ENCODE measurements at places on chromosomes 7 and 10.
A peak's percentile ranks its signal among the peaks of the same experiment; 100 is the strongest.

DNA sequence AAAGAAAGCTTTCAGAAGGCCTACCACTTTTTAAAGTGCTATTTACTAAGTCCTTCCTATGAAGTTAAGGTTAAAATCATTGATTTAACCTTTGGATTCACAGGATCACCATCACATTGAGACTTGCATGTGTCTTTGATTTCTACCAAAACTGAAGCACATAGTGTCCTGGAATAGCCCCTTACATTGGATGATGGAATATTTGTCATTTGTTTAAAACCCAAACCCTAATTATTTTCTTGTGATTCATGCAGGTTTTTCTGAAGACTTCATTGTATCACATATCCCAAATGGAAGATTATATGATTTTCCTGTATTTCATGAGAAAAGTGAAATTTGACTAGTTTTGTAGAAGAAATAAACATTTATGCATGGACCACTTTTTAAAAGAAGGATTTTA lies 3.3 kb downstream of the SEMA3A start:
- no peak for DNase-seq

- DNase-seq, result no peak
Measured at GRCh38 chr10:98340940-98341310, 72.9 kb upstream of the LOXL4 start.

DNA sequence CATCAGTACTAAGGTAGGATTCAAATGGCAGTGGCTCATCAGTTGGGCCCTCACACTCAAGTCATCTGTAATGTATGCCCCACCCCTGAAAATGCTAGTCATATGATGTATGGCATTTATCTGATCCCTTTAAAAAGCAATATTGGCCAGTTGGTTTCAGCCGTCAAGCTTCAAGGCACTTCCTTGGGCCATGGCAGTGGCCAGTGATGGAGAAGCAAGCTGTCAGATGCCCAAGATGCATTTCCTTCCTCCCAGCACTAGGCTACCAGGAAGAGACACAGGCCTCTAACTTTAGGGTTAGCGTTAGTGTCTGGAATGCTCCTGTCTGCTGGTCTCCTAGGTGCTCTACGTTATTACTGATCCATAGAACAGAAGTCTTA lies 64.1 kb downstream of the PIK3AP1 start:
- no peak for DNase-seq

- no peak for DNase-seq
Measured at GRCh38 chr7:130476297-130477150, 15.4 kb upstream of the MEST start.

GRCh38 chr10:29874606-29875269 lies 184.6 kb downstream of the JCAD start:
- no peak for DNase-seq

- DNase-seq, result peak; percentile 26
Measured at GRCh38 chr7:69217516-69218350, 380.5 kb upstream of the AUTS2 start.

- DNase-seq, result no peak
Measured at GRCh38 chr7:77813180-77813579, 14.6 kb downstream of the PHTF2 start.

GRCh38 chr7:118202061-118202460 lies 18.1 kb downstream of the LSM8 start:
- DNase-seq, result no peak

DNA sequence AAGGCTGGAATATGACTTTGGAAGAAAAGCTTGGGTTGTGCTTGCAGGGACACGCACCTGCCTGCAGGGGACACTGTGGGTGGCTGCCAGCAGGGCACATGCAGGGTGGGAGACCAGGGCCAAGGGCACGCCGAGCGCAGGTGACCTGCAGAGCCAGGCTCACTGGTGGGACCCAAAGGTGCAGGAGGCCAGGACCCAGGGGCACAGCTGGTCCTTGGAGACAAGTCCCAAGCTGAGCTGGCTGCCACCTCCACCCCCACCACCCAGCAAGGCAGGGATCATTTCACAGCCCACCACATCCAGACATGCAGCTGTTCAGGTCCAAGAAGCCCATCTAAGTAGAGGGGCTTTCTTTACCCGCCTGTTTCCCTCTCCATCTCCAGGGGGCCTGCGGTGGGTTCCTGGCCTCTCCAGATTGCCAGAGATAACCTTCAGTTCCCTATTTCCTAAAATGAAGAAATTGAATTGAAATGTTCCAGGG lies 13.8 kb upstream of the CLIP2 start:
- no peak for DNase-seq

GRCh38 chr7:141609576-141609975 lies 58.4 kb downstream of the AGK start:
- no peak for DNase-seq

GRCh38 chr10:103542764-103543616 lies 49.5 kb downstream of the NEURL1 start:
- DNase-seq, result peak; percentile 53

DNA sequence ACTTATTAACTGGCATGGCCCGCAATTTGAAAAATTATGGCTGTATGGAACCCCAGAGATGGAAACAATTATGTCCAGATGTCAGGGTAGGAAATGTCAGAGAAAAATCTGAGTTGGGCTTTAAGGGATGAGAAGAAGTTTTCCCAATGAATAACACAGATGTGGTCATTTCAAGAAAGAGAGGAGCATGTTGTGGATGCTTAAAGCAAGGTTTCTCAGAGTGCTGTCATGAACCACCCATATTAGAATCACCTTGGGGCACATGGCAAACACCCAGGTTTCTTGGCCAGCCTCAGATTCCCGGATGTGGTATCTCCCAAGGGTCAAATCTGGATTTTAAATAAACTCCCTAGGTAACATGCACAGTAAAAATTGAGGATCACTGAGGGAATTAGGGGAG lies 43.6 kb downstream of the LAMB4 start:
- no peak for DNase-seq

DNA sequence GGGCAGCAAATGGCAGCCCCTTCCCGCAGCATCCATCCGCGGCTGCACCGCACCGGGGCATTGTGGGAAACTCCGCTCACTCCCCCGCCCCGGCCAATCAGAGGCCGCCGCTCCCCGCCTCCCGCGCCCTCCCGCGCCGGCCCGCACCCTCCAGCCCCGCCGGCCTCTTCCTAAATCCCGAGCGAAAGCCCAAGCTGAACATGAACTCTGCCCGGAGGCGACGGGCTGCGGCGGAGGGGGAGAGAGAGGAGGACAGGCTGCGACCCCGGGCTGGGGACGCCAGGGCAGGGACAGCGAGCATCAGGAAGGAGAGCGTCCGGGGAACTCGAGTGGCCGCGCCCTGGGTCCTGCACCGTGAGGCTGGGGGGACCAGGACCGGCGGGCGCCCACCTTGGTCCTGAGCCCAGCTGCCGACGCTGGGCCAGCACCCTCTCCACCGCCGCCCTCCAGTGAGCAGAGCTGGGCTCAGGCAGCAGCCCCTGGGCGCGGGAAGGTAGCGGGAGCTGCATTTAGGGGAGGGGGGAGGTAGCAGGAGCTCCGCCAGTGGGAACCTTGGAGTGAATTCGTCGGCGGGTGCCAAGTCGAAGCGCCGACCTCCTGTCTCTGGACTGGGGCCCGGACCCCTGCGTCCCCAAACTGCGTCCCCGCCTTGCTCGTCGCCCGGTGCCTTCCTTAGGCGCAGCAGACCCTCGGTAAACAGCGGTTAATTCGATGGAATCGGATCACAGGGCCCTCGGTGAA lies at the start of gene DGKI:
TSS of gene DGKI (minus strand) at position 148 of the 741 bp plus-strand sequence.
- DNase-seq, result no peak

DNA sequence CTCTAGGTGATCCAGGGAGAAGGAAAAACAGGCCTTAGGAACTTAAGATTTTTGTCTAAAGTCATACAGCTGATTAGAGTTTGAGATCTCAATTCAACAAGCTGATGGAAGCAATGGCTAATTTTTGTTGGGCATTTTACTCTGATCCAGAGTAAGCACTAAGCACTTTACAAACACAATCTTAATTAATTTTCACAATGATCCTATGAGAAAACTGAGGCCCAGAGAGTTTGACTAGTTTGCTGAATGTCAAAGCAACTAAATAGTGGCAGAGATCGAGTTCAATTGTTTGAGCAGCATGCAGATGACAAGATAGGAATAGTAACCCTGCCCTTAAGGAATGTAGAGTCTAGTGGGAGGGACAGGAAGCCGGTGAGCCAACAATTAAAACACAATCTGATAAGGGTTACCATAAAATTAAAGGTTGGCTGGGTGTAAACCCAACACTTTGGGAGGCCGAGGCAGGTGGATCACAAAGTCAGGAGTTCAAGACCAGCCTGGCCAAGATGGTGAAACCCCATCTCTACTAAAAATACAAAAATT lies 13.5 kb upstream of the RPEL1 start:
- no peak for DNase-seq

DNA sequence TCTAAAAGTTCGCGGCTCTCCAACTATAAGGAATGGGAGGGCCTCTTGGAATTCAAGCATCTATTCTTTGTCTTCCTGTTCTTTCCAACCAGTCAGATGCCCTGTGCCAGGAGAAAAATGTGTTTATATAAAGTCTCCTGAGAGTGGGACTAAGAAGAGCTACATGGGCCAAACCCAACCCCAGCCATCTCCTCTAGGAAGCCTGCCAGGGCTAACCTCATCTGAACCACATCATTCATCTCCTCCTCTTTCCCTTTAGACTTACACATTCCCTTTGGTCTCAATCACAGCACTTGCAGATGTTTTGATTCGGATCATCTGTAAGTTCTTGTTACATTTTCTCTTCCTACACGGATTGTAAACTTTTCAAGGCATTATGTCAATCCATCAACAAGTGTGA lies 62.6 kb downstream of the DOCK4 start:
- DNase-seq, result no peak

GRCh38 chr10:132247943-132248342 lies 59.8 kb downstream of the STK32C start:
- no peak for DNase-seq

DNA sequence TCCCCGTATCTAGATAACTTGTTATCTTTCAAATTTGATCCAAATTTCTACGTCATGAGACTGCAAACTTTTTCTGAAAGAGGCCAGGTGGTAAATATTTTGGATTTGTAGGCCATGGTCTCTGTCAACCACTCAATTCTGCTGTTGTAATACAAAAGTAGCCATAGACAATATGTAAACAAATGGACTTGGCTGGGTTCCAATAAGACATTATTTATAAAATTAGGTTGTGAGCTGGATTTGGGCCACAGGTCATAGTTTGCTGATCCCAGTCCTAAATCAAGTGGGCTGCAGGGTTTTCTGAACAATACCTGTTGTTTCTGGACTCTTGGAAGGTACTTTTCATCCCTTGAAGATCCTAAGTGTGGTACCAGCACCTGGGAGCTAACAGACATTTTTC lies 1178.0 kb downstream of the SORCS1 start:
- DNase-seq, result no peak

- peak; percentile 75 for DNase-seq
Measured at GRCh38 chr7:138738551-138739335, 37.6 kb upstream of the SVOPL start.

DNA sequence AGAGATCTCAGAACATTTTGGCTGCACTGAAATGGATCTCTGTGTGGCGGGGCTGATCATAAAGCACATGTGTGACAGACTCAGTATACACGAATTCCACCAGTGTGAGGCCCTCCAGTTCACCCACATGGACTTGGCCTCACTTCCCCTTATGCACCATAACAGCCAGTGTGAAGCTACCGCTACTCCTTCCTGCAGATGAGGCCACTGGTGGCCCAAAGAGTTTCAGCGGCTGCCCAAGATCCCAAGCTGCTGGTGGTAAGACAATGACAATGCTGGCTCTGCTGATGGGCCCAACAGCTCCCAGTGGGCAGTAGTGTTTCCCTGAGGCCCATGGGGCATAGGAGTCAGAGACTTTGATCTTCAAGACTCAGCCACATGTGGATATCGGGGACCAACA lies 21.0 kb upstream of the C10orf71 start:
- DNase-seq, result no peak

DNA sequence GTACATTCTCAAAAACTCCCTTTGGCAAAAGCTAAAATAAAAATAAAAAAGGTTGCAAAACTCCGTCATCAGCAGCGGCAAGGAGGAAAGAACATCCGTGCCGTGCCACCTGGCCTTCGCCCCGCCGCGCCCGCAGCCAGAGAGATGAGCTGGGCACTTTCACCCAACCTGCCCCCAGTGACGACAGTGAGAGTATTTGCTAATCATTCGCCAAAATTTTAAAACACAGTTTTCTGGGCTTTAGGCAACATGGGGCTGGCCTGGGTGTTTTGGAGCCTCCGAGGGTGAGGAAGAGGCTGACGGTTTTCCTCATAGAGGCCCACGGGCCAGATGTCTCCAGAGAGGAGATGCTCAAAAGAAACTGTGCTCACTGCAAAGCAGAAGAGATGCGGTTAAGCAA lies 128.2 kb downstream of the PRKAG2 start:
- DNase-seq, result no peak

GRCh38 chr10:114340816-114341215 lies 63.5 kb downstream of the AFAP1L2 start:
- DNase-seq, result no peak

DNA sequence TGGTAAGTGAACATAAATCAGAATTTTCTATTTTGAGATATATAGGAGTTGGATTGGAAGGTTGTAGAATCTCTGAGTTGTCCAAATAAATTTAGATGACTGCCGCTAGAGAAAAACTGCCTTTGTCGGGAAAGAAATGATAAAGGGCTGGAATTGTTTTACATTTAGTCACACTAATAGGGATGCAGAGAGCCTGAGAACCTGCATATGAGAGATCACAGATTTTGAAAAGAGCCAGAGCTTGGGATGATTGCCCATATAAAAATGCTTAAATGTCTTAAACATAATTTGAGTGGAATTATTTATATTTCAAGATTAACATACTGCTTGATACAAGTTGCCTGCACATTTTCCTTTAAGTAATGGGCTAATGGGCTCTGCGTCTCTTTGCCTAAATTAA lies 660.5 kb downstream of the NRG3 start:
- DNase-seq, result no peak

- DNase-seq, result no peak
Measured at GRCh38 chr10:114094795-114095194, 51.1 kb downstream of the ADRB1 start.

DNA sequence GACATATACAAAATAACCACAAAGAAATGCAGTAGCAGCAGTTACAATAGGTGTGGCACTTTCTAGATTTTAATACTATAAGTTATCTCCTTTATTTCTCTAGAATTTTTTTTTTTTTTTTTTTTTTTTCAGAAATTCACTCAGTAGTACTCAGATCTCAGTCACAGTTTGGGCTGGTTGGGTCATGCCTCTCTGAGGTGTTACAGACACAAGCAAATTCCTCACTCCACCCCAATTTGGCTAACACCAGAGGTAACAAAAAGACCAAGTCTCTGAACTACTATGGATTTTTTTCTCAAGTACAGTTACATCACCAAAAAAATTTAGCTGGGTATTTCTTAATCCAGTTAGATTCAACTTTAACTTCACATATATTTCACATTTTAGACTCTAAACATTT lies 985.1 kb upstream of the LRRN3 start:
- no peak for DNase-seq

DNA sequence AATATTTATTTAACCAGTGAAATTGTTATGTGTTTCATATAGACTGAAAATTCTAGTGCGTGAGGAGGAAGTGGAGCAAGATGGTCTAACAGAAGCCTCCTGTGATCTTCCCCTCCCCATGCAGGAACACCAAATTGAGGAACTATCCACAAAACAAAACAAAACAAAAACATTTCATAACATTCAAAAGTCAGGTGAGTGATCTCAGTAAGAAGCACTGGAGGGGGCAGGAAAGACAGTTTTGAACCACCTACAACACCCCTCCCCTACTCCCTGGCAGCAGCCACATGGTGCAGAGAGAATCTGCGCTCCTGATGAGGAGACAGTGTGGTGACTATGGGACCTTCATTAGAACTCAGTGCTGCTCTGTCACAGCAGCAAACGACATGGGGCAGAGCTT lies 221.9 kb upstream of the SEMA3C start:
- no peak for DNase-seq
